ENCODE measurements at places on chromosomes 7 and 10. TPM values are rescaled to one million over a fixed set of nuclear protein-coding genes. Genes with fewer than 3 reads are reported as not detected.

C10orf71 gene
- not detected for total RNA-seq

PKD1L1 gene
- total RNA-seq: 0.03 TPM

PTER gene
- 35.5 TPM for total RNA-seq

KDM7A gene
- total RNA-seq: 11.8 TPM

ATOH7 gene
- not detected for total RNA-seq

PNLIP gene
- total RNA-seq: not detected

LRRC17 gene
- 0.47 TPM for total RNA-seq

AGBL3 gene
- total RNA-seq: 1.2 TPM

LRRC18 gene
- not detected for total RNA-seq

SKIDA1 gene
- 1.5 TPM for total RNA-seq

FBXL13 gene
- total RNA-seq: 0.78 TPM

PPRC1 gene
- 69.0 TPM for total RNA-seq

FAM25C gene
- not detected for total RNA-seq

DRGX gene
- total RNA-seq: not detected

NUTM2B gene
- total RNA-seq: 0.50 TPM

ACHE gene
- 0.17 TPM for total RNA-seq

CALY gene
- 0.75 TPM for total RNA-seq

NOLC1 gene
- 116 TPM for total RNA-seq

OGDHL gene
- total RNA-seq: 0.40 TPM

CDH23 gene
- total RNA-seq: 0.17 TPM

AHR gene
- 101 TPM for total RNA-seq

CYP3A7 gene
- not detected for total RNA-seq

ANKRD26 gene
- 7.0 TPM for total RNA-seq

MYPN gene
- total RNA-seq: 1.8 TPM

MNX1 gene
- 5.1 TPM for total RNA-seq

EBLN1 gene
- not detected for total RNA-seq

PILRA gene
- not detected for total RNA-seq

ANKRD61 gene
- total RNA-seq: not detected

CYP2C9 gene
- not detected for total RNA-seq

MMP21 gene
- total RNA-seq: not detected

PPP1R3C gene
- 0.61 TPM for total RNA-seq

IQUB gene
- 0.26 TPM for total RNA-seq

KAT6B gene
- 22.2 TPM for total RNA-seq
